Chondrocyte (in vitro differentiated cells): ENCODE measurements at places on chromosomes 11 and 22. TPM values are rescaled to one million over a fixed set of nuclear protein-coding genes. Genes with fewer than 3 reads are reported as not detected.

- no peaks in the 10 kb centered on the region for H3K27me3 ChIP-seq
- no peak for DNase-seq
- H3K4me3 ChIP-seq = no peak within 1 kb of the TSS
- no peak within 1 kb of the TSS for H3K27ac ChIP-seq
- H3K4me1 ChIP-seq = peaks cover 13% of the 10 kb centered on the region
Observed at GRCh38 chr22:17562906-17563870, at the start of gene SLC25A18. SLC25A18 (plus strand) TSS chr22:17563498; CDS start chr22:17579945, 16,447 bp downstream.

- no peak overlapping the region for H3K4me3 ChIP-seq
- H3K36me3 ChIP-seq = no peaks in the 10 kb centered on the region
- H3K27ac ChIP-seq = no peak overlapping the region
- H3K4me1 ChIP-seq = peaks cover 16% of the 10 kb centered on the region
- no peak for DNase-seq
Observed at GRCh38 chr22:50000587-50001387, 11.8 kb downstream of the IL17REL start.

GRCh38 chr11:15473954-15474837 is 359.5 kb downstream of the INSC start:
- H3K27ac ChIP-seq = no peak overlapping the region
- H3K4me3 ChIP-seq = no peak overlapping the region
- DNase-seq = no peak
- no peaks in the 10 kb centered on the region for H3K36me3 ChIP-seq
- H3K4me1 ChIP-seq = no peaks in the 10 kb centered on the region

Gene CSF2RB
- 0.05 to 0.19 TPM (median 0.08 TPM) in 3 replicates for total RNA-seq

DNA sequence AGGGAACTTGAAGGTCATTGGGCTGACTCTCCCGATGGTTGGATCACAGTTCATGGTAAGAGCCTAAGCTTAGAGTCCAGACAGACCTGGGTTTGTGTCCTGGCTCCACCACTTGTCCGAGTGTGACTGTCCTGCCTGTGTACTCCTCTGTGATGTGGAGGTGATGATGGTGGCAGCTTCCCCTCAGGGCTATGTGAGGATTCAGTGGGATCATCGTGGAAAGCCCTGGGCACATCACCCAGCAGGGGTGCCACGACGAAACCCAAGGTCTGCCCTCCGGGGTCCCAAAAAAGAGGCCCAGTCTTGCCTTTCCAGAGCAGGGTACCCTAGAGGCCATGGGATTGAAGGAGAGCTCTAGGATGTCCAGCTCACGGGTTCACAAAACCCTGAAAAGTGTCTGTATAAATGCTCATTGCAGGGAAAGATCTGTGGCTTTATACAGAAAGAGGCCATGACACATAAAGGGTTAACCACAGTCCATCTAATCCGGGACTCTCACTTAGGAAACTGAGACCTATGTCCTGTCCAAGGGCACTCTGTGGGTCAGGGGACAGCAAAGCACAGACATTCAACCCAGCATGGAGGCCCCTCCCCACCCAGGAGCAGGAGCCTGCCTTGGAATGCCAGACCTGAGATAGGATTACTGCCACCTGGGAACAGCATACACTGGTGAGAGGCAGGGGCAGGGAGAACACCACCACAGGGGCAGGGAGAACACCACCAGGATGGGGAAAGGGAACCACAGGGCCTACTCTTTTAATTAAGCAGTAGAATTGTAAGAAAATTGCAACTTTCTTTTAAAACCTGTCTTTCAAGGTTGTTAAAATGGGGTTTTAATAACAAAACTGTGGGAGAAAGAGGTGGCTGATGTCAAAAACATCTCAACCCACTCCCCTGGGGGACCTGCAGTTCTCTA is 51.3 kb downstream of the IGLL5 start:
- peaks cover 25% of the 10 kb centered on the region for H3K27me3 ChIP-seq
- H3K27ac ChIP-seq = no peak overlapping the region
- H3K36me3 ChIP-seq = no peaks in the 10 kb centered on the region
- H3K4me3 ChIP-seq = no peak overlapping the region

GRCh38 chr11:37712251-37712650 is 1114.2 kb upstream of the RAG2 start:
- no peak overlapping the region for H3K4me3 ChIP-seq
- H3K4me1 ChIP-seq = peaks cover 14% of the 10 kb centered on the region
- DNase-seq = no peak
- no peaks in the 10 kb centered on the region for H3K27me3 ChIP-seq

Gene OR8G5
- 0.20 TPM in 1 of 3 replicates, not detected in the others for total RNA-seq

Gene KLHL35
- total RNA-seq = 6.3 to 12.5 TPM (median 10.1 TPM) in 3 replicates

Gene DDX10
- total RNA-seq = 18.9 to 33.3 TPM (median 25.3 TPM) in 3 replicates

DNA sequence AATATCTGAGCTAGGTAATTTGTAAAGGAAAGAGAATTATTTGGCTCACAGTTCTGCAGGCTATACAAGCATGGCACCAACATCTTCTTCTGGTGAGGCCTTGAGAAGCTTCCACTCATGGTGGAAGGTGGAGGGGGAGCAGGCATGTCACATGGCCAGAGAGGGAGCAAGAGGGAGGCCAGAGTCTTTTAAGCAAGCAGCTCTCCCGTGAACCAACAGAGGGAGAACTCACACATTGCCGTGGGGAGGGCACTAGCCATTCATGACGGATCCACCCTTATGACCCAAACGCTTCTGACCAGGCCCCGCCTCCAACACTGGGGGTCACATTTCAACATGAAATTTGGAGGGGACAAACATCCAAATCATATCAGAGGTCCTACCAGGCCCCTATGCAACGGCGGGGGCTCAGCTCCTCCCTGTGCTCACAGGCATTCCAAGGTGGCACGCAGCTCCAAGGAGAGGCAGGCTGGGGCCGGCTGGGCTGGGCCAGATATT is 4.6 kb downstream of the C11orf96 start:
- H3K27me3 ChIP-seq = peaks cover 31% of the 10 kb centered on the region
- peaks cover 15% of the 10 kb centered on the region for H3K4me1 ChIP-seq
- peaks cover 2% of the 10 kb centered on the region for H3K36me3 ChIP-seq
- no peak overlapping the region for H3K4me3 ChIP-seq
- no peak for DNase-seq

DNA sequence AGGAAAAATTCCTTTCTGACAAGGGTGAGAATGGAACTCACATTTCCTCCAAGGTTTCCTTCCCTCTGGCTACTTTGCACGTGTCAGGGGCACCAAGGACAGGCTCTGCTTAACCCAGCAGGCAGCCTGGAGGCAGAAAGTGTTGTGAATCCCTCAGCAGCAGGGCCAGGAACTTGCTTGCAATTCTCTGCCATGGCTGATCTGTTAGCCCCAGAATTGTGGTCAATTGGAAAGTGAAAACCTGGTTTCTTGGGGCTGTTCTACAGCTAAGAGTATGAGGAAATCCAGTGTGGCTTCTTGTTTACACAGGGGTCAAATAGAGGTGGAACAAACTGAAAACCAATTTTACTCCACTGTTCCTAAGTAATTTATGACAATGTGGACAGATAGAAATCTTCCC is 38.3 kb upstream of the CEP295 start:
- peaks cover 2% of the 10 kb centered on the region for H3K27me3 ChIP-seq
- DNase-seq = no peak
- no peak overlapping the region for H3K4me3 ChIP-seq
- H3K4me1 ChIP-seq = peaks cover 33% of the 10 kb centered on the region
- H3K27ac ChIP-seq = peak overlapping the region; percentile 9

Gene E2F8
- total RNA-seq = 0.60 to 1.4 TPM (median 0.64 TPM) in 3 replicates

DNA sequence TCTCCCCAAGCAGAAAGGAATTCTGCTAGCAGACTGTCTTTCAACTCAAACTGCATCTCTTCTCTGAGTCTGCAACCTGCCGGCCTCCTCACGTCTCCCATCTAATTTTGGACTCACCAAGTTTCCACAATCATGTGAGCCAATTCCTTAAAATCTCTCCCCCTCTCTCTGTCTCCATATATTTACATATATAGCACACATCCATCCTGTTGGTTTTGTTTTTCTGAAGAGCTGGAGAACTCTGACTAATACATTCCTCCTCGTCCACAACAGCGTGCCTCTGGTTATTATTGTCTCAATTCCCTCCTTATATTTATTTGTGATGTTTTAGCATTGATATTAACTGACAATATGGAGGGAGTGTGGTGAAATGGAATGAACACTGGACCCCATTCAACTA is 29.6 kb upstream of the FJX1 start:
- peak overlapping the region; percentile 28 for H3K27ac ChIP-seq
- H3K27me3 ChIP-seq = no peaks in the 10 kb centered on the region
- H3K4me1 ChIP-seq = peaks cover 28% of the 10 kb centered on the region
- H3K4me3 ChIP-seq = no peak overlapping the region
- DNase-seq = no peak

Gene WNT11
- total RNA-seq = 20.7 to 69.4 TPM (median 24.5 TPM) in 3 replicates

Gene UBQLN3
- total RNA-seq = 0.13 to 0.31 TPM in 2 of 3 replicates, not detected in the other

Gene OR52A1
- total RNA-seq = not detected in 3 replicates

DNA sequence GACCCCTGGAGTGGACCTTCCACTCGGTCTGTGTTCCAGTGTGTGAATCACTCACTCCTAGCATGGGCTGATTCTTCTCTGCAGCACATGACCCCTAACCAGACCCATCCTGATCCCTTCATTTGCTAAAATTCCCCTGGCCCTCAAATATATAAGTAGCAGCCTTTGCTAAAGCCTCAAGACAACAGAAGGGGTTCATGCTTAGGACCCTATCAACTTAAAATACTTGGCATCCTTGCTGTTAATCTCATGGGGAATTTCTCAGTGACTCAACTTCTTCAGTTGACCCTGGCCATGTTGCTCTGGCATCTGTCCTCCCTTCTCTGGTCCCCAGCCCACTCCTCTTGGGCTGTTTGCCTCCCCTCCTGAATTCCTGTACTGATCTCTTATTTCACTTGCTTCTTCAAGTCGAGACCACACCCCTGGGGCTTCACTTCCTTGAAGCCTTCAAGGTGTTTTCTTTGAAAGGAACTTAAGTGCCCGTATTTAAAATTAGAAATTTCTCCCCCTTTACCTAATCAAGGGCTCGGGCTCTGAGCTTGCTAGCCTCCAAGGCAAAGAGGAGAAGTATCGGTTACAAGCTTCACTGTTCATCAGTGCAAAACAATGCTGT is 23.6 kb downstream of the NNMT start:
- no peak for DNase-seq
- H3K4me3 ChIP-seq = no peak overlapping the region
- peaks cover 63% of the 10 kb centered on the region for H3K4me1 ChIP-seq
- H3K27ac ChIP-seq = peak overlapping the region; percentile 39

DNA sequence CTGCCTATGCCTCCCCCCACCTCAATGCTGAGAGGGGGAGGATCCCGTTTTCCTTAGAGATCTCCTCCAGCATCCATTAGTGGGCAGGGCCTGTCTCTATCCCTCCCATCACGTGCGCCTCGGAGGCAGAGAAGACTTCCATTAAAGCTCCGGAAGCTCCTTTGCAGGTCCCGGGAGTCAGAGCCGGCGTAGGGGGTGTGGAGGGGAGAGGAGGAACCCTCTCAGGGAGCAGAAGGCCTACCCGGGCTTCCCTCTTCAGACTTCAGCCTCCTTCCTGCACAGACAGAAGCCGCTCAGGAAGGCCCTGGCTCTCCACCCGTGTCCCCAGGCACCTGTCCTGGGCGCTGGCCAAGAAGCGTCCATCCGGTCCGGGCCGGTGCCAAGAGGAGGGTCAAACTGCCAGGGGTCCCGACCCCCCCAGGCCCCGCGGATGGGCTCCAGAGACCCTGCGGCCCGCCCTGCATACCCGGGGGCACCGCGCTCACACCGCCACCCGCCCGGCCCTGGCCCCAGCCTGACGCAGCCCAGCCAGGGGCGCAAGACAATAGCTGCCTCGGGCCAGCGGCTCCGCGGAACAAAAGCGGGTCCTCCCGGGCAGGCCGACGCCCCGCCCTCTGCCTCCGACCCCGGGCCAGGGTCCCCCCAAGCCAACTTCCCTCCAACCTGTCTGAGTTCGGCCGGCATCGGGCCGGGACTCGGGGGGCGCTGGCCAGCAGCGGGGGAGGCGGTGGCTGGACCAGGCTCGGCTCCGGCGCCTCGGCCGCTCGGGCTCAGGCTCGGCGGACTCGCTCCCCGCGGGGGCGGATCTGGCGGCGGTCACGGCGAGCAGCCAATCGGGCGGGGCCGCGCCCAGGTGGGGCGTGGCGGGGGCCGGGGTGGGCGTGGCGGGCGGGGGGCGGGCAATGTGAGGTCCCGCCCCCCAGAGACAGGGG is 29.9 kb downstream of the ARVCF start:
- H3K27ac ChIP-seq = peak overlapping the region; percentile 32
- H3K36me3 ChIP-seq = no peaks in the 10 kb centered on the region
- peak; percentile 83 for DNase-seq

- H3K36me3 ChIP-seq = no peaks in the 10 kb centered on the region
- H3K27me3 ChIP-seq = peaks cover 46% of the 10 kb centered on the region
- DNase-seq = no peak
- H3K27ac ChIP-seq = no peak overlapping the region
- H3K4me1 ChIP-seq = no peaks in the 10 kb centered on the region
Observed at GRCh38 chr11:30420233-30420787, 97.4 kb downstream of the ARL14EP start.

Gene SMPD1
- 81.1 to 102 TPM (median 99.4 TPM) in 3 replicates for total RNA-seq

DNA sequence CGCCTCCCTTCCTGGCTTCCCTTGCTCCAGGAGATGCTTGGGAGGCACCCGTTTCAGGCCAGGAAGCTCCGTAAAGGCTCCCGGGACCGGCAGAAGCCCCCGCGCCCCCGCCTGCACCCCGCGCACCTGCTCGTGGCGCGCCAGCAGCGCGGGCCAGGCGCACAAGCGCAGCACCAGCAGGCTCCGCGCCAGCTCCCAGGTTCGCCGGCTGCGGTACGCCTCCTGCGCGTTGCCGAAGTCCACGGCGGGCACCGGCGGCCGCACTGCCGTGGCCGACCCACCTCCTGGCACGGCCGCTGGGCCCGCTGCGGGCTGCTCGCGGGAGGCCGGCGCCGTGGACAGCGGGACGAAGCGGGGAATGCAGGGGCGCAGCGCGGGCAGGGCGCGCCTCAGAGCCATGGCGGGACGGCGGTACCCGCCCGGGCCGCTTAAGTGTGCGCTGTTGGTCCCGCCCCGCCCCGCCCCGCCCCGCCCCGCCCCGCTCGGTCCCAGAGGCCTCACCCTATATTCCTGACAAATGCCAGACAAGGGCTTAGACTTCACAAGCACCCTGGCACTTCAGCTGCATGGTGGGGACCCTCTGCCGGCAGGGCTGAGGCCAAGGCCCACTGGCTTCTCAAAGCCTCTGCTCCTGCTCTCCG is at the start of gene PRODH:
Gene PRODH (minus strand): TSS at position 405 of the 641 bp plus-strand sequence. CDS start 6 bp downstream, at position 399.
- H3K4me1 ChIP-seq = no peaks in the 10 kb centered on the region
- no peak for DNase-seq

GRCh38 chr11:126156814-126157213 is 54.6 kb downstream of the RPUSD4 start:
- H3K4me3 ChIP-seq = no peak overlapping the region
- H3K27ac ChIP-seq = no peak overlapping the region
- DNase-seq = peak; percentile 0

DNA sequence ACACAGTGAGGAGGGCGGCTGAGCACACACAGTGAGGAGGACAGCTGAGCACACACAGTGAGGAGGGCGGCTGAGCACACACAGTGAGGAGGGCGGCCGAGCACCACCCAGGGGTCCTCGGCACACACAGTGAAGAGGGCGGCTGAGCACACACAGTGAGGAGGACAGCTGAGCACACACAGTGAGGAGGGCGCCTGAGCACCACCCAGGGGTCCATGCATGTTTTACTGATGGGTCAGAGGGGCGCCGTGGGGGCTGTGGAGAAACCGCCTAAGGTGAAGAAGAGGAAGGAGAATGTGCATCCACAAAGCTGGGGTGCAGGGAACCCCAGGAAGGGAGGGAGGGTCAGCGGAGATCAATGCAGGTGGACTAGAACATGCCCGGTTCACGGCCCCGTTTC is 461.8 kb downstream of the BRD1 start:
- peaks cover 7% of the 10 kb centered on the region for H3K27me3 ChIP-seq
- H3K36me3 ChIP-seq = no peaks in the 10 kb centered on the region
- peak; percentile 84 for DNase-seq
- H3K4me1 ChIP-seq = peaks cover 8% of the 10 kb centered on the region

- peaks cover 11% of the 10 kb centered on the region for H3K27me3 ChIP-seq
- peaks cover 2% of the 10 kb centered on the region for H3K36me3 ChIP-seq
- no peaks in the 10 kb centered on the region for H3K4me1 ChIP-seq
- DNase-seq = no peak
- H3K27ac ChIP-seq = no peak overlapping the region
- no peak overlapping the region for H3K4me3 ChIP-seq
Observed at GRCh38 chr11:130340671-130341319, 26.1 kb upstream of the ZBTB44 start.

Gene BAIAP2L2
- total RNA-seq = 0.21 to 0.42 TPM in 2 of 3 replicates, not detected in the other
